ENCODE measurements at places on chromosomes 3 and 15. TPM values are rescaled to one million over a fixed set of nuclear protein-coding genes. Genes with fewer than 3 reads are reported as not detected.
A peak's percentile ranks its signal among the peaks of the same experiment; 100 is the strongest.

- DNase-seq = peak; percentile 1
Observed at GRCh38 chr3:144221761-144222160, 250.1 kb downstream of the DIPK2A start.

DNA sequence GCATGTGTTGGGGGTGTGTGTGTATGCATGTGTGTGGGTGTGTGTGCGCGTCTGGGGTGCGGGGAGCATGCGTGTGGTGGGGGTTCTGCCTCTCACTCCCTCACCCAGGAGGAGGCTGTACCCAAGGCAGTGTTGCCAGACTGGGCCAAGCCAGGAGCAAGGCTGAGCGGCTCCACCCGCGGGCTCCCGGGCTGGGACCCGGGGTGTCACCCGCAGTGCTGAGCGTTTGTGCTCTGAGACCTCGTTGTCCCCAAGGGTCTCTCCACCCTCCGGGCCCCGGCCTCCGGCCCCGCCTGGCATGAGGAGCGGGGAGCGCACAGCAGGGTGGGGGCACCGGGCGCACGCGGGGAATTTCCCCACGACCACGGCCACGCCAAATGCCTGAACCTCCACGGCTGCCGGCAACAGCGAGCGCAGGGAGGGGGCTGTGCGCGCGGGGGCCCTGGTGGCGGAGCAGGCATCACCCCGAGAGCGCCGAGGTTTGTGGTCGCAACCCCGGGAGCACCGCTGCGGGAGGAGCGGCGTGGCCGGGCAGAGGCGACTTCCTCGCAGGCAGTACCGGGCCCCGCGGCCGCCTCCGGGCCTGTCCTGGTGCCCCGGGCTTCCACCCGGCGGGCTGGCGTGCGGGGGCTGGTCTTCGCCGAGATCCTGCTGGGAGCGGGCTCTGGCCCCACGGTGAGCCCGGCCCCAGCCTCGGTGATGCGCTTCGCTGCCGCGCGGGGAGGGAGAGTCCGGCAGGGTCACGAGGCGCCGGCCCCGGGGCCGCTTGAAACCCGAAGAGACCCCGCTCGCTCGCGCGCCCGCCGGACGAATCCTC is 7.4 kb upstream of the OCA2 start:
- peak; percentile 84 for DNase-seq

DNA sequence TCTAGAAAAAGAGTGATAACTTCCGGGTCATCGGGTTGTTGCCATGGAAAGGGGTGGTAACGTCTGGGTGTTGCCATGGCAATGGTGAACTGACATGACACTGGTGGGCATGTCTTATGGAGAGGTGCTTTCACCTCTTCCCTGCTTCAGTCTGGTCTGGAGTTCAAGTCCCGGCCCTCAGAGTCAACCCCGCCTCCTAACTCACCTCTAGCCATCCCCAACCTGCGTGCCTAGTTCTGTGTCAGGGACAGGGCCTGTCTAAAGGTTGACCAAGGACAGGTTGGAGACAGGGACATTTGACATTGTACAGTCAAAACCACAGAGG is 96.0 kb downstream of the LSM3 start:
- no peak for DNase-seq

- no peak for DNase-seq
Observed at GRCh38 chr3:28745916-28746617, 397.4 kb upstream of the AZI2 start.

GRCh38 chr15:73336756-73337155 is 32.0 kb downstream of the HCN4 start:
- no peak for DNase-seq

GRCh38 chr15:77508541-77509243 is 88.0 kb downstream of the HMG20A start:
- DNase-seq = peak; percentile 47

DNA sequence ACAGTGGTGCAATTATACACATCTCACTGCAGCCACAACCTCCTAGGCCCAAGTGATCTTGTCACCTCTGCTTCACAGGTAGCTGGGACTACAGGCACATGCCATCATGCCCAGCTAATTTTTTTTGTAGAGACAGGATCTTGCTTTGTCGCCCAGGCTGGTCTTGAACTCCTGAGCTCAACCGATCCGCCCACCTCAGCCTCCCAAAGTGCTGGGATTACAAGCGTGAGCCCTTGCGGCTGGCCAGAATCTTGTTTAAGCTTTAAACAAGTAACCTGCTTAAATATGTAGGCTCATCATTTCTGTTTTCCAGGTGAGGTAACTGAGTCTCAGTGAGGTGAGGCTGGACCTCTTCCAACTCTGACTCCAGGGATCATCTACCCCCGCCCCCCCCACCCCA is 7.7 kb upstream of the PSTPIP1 start:
- no peak for DNase-seq

- DNase-seq = peak; percentile 86
Observed at GRCh38 chr3:128322030-128323022, 144.4 kb downstream of the DNAJB8 start.

DNA sequence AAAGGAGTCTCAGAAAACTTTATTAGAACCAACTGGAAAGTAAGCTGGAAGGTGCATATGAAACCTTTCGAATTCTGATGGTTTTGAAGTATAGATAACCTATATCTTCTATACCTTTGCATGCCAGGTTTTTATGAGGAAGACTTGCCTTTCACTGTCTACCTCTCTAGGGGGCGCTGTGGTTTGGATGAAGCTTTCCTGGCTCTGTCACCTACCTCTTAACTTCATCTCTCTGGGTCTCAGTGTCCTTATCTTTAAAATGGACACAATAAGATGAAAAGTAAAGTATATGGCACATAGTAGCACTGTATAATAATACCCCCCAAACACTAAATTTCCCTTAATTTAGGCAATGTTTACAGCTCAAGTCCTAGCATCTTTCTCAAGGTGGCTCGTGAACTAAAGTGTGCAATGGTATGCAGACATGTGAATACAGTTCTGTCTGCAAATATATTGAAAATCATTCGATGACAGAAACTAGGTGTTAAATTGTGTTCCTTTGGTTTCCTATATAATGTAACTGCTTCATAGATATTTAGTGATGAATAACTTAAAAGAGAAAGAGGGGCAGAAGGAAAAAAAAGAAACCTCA is 314.3 kb downstream of the CHST2 start:
- DNase-seq = peak; percentile 24

GRCh38 chr3:94593526-94594150 is 530.8 kb downstream of the NSUN3 start:
- DNase-seq = no peak

DNA sequence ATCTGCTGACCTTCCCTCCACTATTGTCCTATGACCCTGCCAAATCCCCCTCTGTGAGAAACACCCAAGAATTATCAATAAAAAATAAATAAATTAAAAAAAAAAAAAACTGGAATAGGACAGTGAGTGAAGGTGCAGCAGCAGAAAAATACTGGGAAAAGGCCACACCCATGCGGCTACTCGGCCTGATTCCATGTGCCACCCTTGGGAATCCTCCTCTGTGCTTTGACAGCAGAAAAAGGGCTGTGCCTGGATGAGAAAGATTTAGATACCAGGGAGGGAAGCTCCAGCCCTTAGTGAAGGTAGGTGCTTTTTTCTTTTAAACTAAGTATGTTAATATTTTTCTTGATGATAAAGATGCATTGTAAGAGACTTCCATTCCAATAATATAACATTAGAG is 107.8 kb downstream of the CTNNB1 start:
- no peak for DNase-seq

LHFPL4 gene
- total RNA-seq = 14.6 TPM

GXYLT2 gene
- 6.1 TPM for total RNA-seq

All from H7 (cell line).